ENCODE measurements at places on chromosomes 1 and 21. TPM values are rescaled to one million over a fixed set of nuclear protein-coding genes. Genes with fewer than 3 reads are reported as not detected.
A peak's percentile ranks its signal among the peaks of the same experiment; 100 is the strongest.

DNA sequence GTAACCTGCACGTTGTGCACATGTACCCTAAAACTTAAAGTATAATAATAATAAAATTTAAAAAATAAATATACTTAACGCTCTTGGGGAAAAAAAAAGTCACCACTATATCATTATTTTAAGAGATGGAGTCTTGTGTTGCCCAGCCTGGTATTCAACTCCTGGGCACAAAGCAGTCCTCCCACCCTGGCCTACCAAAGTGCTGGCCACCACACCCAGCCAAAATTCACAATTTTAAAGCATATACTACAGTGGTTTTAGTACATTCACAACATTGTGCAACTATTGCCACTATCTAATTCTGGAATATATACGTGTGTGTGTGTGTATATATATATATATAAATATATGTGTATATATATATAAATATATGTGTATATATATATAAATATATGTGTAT lies 5.9 kb downstream of the HMGN2 start:
- H3K27me3 ChIP-seq: no peaks in the 10 kb centered on the region
- H3K4me3 ChIP-seq: no peak overlapping the region
- DNase-seq: no peak
- H3K27ac ChIP-seq: no peak overlapping the region

Gene RHBDL2
- polyA plus RNA-seq: 5.4 TPM

- no peak overlapping the region for H3K27ac ChIP-seq
- no peaks in the 10 kb centered on the region for H3K4me1 ChIP-seq
- no peak overlapping the region for H3K4me3 ChIP-seq
- H3K36me3 ChIP-seq: no peaks in the 10 kb centered on the region
- no peak for DNase-seq
These were observed 272.9 kb downstream of the RWDD3 start for GRCh38 chr1:95506736-95507414.

Gene S100A7A
- 0.01 TPM for polyA plus RNA-seq

GRCh38 chr21:37658121-37658816 lies 258.0 kb downstream of the KCNJ6 start:
- H3K27me3 ChIP-seq: no peaks in the 10 kb centered on the region
- peaks cover 7% of the 10 kb centered on the region for H3K4me1 ChIP-seq
- DNase-seq: no peak
- no peaks in the 10 kb centered on the region for H3K36me3 ChIP-seq

DNA sequence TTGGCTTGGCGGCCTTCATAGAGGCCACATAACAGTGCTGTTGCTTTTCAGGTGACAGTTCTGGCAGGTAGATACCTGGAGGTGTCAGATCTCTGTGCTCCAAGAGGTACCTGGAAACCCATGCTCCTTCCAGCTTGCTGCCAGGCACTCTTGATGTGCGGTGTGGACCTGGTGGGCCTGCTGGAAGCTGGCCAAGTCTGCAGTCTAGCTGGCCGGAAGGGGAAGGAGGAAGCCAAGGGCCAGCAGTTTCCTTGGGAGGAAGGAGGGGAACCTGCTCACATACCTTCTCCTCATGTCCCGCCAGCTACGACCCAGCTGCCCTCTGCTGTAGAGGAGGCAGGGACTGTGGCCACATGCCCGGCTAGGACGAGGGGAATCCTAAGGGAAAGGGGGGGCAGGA lies 166.4 kb upstream of the AJAP1 start:
- no peak for DNase-seq
- H3K4me3 ChIP-seq: no peak overlapping the region
- H3K27ac ChIP-seq: no peak overlapping the region
- H3K27me3 ChIP-seq: no peaks in the 10 kb centered on the region

DNA sequence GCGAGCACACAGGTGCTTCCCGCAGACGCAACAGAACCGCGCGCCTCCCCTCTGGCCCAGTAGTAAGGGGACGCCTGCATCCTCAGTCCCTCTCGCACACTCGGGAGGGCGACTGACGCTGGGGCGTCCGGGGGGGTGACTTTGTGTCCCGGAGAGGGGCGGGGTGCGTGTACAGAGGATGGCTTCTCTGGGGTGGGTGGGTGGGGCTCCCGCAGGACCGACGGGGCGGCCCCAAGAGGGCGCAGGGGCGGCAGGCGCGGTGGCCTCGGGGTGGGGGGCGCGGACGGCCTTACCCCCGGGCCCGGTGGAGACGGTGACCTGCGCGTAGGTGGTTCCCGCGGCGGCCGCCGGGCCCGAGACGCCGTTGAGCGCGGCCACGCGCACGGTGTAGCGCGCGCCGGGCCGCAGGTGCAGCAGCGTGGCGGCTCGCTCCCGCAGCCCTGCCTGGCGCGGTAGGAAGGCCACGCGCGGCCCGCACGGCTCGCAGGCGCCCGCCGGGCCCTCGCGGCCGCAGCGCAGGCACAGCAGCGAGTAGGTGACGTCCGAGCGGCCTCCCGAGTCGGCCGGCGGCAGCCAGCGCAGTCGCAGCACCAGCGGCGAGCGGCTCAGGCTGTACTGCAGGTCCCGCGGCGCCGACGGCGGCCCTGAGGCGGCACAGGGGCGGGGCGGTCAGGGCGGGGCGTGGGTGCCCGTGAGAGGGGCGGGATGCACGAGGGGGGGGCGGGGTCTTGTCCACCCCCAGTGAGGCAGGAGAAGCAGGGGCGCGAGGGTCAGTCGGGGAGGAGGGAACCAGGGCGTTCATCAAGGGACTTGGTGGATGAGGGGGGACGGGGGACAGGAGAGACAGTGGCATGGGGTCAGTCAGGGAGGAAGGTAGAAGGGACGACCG lies 12.1 kb downstream of the EPHA10 start:
- peaks cover 53% of the 10 kb centered on the region for H3K27me3 ChIP-seq
- no peak overlapping the region for H3K4me3 ChIP-seq
- no peaks in the 10 kb centered on the region for H3K4me1 ChIP-seq
- H3K27ac ChIP-seq: no peak overlapping the region

DNA sequence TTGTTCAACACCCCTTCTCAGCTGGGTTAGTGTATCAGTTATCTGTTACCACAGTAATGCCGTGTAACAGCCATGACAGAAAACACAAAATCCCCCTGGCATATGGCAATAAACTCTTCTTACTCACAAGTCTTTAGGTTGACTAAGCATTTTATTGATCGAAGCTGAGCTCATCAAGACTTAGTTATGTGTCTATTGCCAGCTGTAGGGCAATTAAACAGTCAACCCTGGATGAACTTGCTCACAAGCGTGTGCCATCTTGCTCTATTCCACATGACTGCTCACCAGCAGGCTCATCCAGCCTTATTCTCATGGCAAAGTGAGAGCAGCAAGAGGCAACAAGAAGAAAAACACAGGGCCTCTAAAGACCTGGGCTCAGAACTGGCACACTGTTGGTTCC lies 333.8 kb upstream of the PTBP2 start:
- no peak overlapping the region for H3K27ac ChIP-seq
- DNase-seq: peak; percentile 74
- no peaks in the 10 kb centered on the region for H3K36me3 ChIP-seq
- H3K4me3 ChIP-seq: no peak overlapping the region
- peaks cover 5% of the 10 kb centered on the region for H3K4me1 ChIP-seq

GRCh38 chr1:156623946-156624813 lies 5.0 kb downstream of the HAPLN2 start:
- no peak overlapping the region for H3K27ac ChIP-seq
- peaks cover 44% of the 10 kb centered on the region for H3K27me3 ChIP-seq
- DNase-seq: no peak
- H3K4me3 ChIP-seq: peak overlapping the region; percentile 35
- H3K36me3 ChIP-seq: no peaks in the 10 kb centered on the region
- H3K4me1 ChIP-seq: no peaks in the 10 kb centered on the region

DNA sequence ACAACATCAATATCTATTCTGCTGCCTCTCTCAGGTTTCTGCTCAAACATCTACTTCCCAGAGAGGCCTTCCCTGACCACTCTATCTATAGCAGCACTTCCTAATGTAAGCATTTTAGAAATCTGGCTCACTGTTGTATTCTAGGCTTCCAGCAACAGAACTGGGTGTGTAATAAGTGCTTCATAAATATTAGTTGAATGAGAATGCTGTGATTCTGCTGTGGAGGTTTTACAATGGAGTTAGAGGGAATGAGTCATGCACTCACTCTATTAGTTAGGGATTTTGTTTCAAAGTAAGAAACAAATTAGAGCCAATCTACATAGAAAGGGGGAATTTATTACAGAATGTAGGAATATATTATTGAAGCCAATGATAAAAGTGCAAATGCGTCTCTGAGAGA lies 38.6 kb upstream of the SLC35F3 start:
- H3K36me3 ChIP-seq: no peaks in the 10 kb centered on the region
- DNase-seq: no peak
- peaks cover 8% of the 10 kb centered on the region for H3K27me3 ChIP-seq
- H3K4me1 ChIP-seq: no peaks in the 10 kb centered on the region
- no peak overlapping the region for H3K27ac ChIP-seq

Data from keratinocyte (primary cell).